Eye (tissue), 1 donor: ENCODE measurements at places on chromosomes 4 and X.

GRCh38 chrX:50000937-50001542 lies 78.6 kb downstream of the CLCN5 start:
- no peak for DNase-seq

DNA sequence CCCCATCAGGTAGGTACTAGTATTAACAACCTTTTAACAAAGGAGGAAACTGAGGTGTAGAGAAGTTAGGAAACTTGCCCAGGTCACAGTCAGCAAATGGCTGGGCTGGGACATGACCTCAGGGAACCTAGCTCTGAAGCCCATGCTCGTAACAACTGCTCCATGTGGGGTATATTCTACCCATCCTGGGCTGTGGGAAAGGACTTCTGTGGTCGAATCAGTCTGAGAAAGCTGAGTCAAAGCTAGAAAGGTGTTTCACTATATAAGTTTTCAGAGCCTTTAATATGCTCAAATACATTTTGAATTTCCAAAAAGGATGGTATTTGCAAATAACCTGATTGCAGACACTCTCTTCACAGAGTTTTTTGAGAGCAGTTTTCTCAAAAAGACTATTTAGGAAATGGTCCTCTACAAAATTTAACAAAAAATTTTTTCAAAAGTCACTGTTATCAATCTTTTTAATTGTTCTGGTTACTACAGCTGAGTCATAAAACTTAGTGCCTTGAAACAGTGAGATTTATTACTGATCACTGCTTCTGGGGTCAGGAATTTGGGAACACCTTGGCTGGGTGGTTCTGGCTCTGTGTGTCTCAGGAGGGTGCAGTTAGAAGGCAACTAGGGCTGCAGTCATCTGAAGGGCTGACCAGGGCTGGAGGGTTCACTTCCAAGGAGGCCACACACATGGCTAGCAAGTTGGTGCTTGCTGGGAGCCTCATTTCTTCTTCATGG lies 53.6 kb downstream of the NSG1 start:
- no peak for DNase-seq

- no peak for DNase-seq
Measured at GRCh38 chr4:3836406-3836755, 70.2 kb downstream of the ADRA2C start.

- DNase-seq = no peak
Measured at GRCh38 chr4:26135331-26135730, 185.5 kb upstream of the RBPJ start.

DNA sequence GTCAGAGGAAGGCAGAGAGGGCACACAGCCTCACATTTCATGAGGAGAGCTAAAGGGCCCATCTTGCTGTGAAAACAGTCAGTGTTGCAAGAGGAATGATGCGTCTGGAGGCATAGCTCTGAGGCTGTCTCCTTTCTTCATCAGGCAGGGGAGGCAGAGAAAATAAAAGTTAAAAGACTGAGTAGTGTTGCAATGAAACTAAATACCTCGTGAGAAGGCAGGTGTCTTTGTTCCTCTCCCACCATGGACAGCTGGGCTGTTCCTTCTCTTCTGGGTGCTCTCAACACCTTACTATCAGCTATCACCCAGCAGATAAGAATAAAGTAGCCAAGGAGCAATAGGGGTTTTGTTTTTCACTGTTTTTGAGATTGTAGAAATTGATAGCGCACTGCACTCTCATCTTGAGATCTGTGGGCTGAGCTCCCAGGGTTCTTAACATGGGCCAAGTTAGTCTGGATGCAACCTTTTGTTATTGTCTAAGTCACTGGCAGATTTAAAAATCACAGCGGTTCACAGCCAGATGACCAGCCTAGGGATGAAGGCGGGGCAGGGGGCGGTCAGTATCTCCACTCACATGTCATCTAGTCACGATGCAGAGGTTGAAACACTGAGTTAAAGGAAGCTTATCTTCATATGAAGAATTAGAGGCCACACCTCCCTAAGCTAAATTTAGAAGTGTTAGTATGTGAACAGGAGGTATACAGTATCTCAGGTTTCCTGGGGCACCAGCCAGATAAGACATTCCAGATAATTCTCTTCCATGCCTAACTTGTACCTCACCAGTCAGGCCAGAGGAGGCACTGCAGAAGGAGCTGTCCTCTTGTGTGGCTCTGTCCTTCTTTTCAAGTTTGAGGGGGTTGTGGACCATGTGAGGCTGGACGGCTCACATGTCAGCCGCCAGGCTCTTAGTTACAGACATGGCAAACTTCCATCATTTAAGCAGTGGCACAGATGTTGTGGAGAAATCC lies 36.9 kb downstream of the PARM1 start:
- peak; percentile 13 for DNase-seq

- no peak for DNase-seq
Measured at GRCh38 chr4:4625488-4625887, 83.6 kb upstream of the STX18 start.

- DNase-seq = peak; percentile 58
Measured at GRCh38 chrX:16870862-16871815, 977 bp upstream of the RBBP7 start.

- no peak for DNase-seq
Measured at GRCh38 chr4:100979736-100980135, 367.6 kb downstream of the PPP3CA start.

- DNase-seq = no peak
Measured at GRCh38 chr4:4462970-4463369, 76.1 kb downstream of the NSG1 start.

DNA sequence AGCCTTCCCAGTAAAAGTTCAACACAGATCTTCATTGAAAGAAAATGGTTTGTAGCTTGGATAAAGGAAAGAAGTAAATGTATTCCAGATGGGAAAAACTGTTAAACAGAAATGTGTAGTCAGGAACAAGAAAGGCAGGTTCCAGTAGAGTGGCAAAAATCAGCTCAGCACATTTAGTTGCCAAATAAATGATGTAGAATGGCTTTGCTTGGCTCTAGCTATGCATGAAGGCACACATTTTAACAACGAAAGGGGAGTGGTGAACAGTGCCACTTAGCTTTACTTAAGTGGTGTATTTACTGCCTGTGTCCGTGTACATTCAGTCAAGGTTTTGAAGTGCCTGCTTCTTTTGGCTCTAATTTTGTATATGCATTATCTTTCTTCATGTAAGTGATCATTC lies 644.5 kb upstream of the ATOH1 start:
- DNase-seq = peak; percentile 62

- DNase-seq = peak; percentile 79
Measured at GRCh38 chr4:124322234-124323065, 390.1 kb downstream of the ANKRD50 start.

GRCh38 chr4:54527532-54527931 lies 130.2 kb upstream of the KIT start:
- no peak for DNase-seq

DNA sequence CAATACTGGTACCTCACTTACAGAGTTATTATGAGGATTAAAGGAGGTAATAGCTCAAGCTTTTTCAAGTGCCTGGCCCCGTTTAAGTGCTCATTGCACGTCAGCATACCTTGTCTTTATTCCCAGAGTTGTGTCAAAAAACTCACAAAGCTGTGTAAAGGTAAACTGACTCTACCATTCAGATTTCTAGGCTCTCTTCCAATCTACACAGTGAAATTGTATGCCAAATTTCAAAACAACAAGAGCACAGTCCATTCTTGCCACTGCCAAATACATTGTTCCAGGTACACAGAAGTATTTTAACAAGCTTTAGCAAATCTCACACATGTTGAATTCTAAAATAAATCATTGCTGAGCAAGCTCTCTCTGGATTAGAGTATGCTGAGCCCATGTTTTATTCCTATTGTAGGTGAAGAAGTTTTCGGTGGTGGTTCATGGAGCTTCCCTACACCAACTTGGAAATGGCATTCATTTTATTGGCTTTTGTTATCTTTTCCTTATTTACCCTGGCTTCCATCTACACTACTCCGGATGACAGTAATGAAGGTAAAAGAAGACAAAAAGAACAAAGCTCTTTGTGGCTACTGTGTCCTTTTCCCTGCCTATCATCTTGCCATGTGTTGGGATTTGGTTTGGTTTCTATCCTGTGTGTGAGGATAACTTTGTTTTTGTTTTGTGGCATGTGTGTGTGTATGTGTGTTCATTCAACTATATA lies 16.2 kb downstream of the SMIM31 start:
- DNase-seq = no peak

DNA sequence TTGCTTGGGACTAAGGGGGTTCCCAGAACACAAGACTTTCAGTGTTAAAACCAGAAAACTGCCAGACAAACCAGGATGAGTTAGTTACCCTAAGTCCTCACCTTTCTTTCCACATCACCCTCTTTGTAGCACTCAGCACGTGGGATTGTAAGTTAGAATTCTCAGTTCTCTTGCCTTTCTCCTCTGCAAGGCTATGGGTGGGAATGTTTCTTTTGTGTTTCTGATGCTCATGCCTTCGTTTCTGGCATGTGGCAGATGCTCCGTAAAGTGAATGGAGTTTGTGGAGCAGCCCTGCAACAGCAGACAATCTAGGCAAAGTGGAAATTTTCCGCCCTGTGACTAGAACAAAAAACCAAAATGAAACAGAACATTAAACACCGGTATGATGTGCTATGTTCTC lies 64.7 kb upstream of the SPP1 start:
- no peak for DNase-seq

GRCh38 chr4:101136373-101137370 lies 210.7 kb downstream of the PPP3CA start:
- DNase-seq = no peak

DNA sequence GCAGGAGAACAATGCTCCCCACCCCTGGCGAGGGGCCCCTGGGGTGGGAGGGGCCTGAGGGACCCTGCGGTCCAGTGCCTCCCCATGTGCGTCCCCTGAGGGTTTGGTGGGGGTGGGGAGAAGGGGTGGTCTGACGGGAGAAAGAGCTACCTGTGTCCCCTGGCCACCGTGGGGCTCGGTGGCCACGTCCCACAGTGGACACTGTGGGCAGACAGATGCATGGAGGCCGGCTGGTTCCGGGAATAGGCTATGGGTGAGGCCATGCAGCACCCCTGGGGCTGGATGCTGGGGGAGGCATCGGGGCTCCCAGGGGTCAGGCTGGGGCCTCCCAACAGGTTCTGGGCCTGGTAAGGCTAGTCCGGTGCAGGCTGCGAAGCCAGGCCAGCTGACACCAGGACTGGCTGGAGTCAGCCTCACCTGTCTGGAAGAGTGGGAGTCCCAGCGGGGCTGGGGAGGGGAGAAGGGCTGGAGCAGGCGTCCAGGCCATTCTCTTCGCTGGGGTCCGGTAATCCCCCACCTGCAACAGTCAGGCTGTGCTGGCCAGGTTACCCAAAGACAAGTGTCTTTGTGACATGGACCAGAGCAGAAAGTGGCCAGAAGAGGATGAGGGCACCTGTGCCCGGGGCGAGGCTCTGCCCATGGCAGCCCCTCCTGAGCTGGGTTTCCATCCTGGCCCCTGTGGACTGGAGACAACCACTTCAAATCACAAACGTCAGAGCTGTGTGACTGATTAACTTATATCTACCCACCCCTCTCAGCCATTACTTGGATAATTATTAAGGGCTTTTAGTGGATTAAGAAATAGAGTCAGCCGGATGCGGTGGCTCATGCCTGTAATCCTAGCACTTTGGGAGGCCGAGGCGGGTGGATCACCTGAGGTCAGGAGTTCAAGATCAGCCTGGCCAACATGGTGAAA lies 1.4 kb upstream of the FAM53A start:
- no peak for DNase-seq

DNA sequence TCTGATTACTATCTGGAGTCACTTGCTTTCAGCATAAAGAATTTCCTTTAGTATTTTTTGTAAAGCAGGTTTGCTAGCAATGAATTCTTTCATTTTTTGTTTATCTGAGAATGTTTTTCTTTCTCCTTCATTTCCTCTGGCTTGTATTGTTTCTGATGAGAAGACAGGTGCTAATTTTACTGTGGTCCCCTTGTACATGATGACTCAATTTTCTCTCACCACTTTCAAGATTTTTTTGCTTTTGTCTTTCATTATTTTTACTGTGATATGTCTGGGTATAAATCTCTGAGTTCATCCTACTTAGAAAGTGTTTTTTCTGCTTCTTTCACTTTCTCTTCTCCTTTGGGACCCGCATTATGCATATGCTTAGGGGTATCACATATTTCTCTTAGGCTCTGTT lies 62.6 kb downstream of the PKD2 start:
- no peak for DNase-seq

- no peak for DNase-seq
Measured at GRCh38 chr4:124530464-124531077, 182.0 kb downstream of the ANKRD50 start.

DNA sequence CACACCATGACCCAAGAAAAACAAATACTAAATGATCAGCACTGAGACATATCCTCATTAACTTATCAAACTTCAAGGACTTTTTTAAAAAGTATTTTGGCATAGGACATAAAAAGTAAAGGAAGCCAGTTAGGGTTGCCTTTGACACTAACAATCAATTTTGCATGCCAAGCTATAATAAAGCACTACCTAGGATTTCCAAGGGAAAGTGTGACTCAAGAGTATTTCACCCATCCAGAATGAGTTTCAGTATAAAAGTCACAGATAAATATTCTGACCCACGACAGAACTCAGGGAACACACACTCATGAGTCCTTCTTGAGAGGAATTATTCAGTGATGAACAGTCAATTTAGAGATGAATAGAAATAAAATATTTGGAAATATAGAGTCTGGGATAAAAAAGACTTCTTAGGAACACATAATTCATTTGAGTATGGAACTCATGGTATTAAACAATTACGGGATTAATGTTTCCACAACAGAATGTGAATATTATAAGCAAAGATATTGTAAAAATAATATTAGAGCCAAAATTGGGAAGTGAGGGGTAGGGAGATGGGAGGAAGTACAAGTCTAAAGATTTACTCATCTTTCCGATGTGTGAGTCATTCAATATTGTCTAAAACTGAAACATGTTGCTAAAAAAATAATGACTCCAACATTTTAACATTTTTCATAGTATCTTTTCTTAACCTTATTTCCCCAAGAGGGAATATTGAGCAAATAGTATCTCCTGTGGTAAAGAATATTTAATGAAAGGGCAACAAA lies 143.5 kb upstream of the LNX1 start:
- DNase-seq = no peak

DNA sequence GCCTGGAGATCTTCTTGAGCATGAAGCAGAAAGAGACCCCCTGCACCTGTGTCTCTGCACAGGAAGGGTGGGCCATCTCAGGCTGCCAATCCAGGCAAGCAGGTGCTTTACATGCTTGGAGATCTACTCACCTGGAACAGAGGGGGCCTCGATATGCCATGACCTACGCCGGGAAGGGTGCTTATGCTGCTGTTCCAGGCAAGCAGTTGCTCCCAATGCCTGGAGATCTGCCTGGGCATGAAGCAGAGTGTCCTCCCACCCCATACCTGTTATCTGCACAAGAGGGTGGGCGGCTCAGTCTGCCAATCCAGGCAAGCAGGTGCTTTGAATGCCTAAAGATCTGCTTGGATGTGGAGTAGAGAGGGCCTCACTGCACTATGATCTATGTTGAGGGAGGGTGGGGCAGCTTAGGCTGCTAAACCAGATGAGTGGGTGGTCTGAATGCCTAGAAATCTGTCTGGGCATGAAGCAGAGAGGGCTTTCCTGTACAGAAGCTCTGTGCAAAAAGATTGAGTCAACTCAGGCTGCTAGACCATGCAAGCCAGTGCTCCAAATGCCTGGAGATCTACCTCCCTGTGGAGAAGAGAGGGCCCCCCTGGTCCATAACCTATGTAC lies 104.5 kb upstream of the QRFPR start:
- no peak for DNase-seq
